A549 (cell line): ENCODE measurements at places on chromosomes 2 and 18. TPM values are rescaled to one million over a fixed set of nuclear protein-coding genes. Genes with fewer than 3 reads are reported as not detected.

RGPD4 gene
- polyA plus RNA-seq, result 0.01 to 0.03 TPM (median 0.01 TPM) in 3 replicates

GBX2 gene
- 1.7 to 1.9 TPM (median 1.7 TPM) in 3 replicates for polyA plus RNA-seq

TLX2 gene
- polyA plus RNA-seq, result 0.37 to 0.58 TPM (median 0.39 TPM) in 3 replicates

ABCG8 gene
- polyA plus RNA-seq, result not detected in 3 replicates

PROM2 gene
- 0.04 to 0.16 TPM (median 0.09 TPM) in 3 replicates for polyA plus RNA-seq

DPY30 gene
- 142 to 155 TPM (median 153 TPM) in 3 replicates for polyA plus RNA-seq

DSG4 gene
- not detected in 3 replicates for polyA plus RNA-seq

KCNE4 gene
- 0.68 to 2.3 TPM (median 1.4 TPM) in 3 replicates for polyA plus RNA-seq

CSRNP3 gene
- 0.01 to 0.08 TPM (median 0.05 TPM) in 3 replicates for polyA plus RNA-seq

QPCT gene
- polyA plus RNA-seq, result 16.6 to 20.0 TPM (median 18.7 TPM) in 3 replicates

VIT gene
- not detected in 3 replicates for polyA plus RNA-seq

ZNF385B gene
- not detected in 3 replicates for polyA plus RNA-seq

FER1L5 gene
- not detected in 3 replicates for polyA plus RNA-seq

PTPN4 gene
- 14.1 to 16.9 TPM (median 14.5 TPM) in 3 replicates for polyA plus RNA-seq
